ENCODE measurements at places on chromosomes 12 and 14.

- no peak for DNase-seq
These were observed 26.3 kb upstream of the FOS start for GRCh38 chr14:75252254-75252837.

DNA sequence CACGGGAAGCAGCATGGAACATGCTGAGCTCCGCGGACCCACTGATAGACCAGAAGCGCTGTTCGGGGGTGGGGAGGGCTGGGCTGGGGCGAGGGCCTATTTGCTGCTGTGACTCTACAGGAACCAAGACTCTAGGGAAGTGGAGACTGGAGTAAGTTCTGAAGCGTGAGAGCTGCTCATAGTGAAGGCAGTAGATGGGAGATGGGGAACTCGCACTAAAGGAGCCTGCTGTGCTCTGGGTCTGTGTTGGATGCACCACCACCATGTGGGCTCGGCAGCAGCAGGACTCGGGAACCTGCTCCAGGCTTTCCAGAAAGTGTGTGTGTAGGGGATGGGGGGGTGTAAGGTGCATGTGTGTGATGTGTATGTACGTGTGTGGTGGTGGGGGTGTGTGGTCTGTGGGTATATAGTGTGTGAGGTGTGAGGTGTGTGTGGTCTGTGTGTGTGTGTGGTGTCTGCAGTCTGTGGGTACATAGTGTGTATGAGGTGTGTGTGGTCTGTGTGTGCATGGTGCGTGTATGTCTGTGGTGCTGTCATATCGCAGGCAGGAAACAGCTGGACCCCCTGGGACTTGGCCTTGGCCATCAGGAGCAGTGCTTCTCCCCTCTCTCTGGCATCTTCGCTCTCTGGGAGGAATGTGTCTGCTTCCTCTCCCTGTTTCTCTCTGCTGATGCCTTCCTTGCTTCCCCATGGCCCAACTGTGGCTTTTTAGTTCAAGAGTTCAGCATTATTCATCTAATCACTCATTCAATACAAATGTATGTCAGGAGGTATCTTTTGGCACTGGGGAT, 378.9 kb downstream of the FUT8 start:
- DNase-seq = peak; percentile 51

DNA sequence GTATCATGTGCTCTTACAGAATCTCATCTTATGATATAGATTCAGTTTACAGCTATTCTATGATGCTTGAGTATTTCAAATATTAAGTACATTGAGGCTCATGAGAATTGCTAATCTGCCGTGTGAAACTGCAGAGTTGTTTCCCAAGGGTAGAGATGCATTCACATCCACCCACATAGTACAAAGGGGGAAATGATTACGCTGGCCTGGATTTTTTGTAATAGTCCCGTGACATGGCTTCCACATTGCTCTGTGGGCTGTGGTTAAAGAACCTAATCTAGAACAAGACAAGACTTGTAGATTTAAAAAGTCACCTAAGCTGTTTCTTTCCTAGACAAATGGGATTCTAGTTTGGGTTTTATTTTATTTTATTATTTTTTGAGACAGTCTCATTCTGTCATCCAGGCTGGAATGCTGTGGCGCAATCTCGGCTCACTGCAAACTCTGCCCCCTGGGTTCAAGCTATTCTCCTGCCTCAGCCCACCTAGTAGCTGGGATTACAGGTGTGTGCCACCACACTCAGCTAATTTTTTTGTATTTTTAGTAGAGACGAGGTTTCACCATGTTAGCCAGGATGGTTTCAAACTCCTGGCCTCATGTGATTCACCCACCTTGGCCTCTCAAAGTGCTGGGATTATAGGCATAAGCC, 13.0 kb upstream of the RIOX1 start:
- no peak for DNase-seq

- peak; percentile 27 for DNase-seq
These were observed 7.4 kb downstream of the CIT start for GRCh38 chr12:119869720-119870119.

DNA sequence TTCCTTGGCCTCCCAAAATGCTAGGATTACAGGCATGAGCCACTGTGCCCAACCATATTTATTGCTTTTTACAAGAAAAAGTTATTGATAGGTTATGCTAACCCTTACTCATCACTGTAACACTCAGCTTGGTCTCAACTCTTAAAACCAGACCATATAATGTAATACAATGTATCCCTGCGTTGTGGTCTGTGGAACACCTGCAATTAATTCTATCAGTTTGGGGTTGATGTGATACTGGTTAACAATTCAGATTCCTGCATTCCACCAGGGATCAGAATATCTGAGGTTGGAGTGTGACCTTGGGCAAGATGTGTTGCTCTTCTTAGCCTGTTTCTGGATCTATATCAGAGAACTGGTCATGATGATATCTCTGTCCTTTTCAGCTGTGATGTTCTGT, 419.0 kb downstream of the RAD51B start:
- no peak for DNase-seq

- no peak for DNase-seq
These were observed 18.5 kb upstream of the MAP1LC3B2 start for GRCh38 chr12:116540622-116541152.

DNA sequence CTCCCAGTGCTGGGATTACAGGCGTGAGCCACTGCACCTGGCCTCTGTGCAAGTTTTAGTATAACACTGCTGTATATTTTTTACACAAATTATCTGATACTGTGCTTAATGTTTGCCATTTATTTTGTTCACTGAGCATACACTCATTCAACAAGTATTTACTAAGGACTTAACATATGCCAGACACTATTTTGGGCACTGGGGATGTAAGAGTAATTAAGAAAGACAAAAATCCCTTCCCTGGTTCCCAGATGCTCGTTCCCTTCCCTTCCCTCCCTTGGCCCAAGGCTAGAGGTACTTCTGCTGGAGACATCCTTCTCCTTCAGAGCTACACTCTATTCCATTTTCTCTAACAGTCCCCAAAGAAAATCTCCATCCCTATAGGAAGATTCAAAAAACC, 12.5 kb downstream of the CIT start:
- no peak for DNase-seq

- no peak for DNase-seq
These were observed 5.0 kb downstream of the CEBPE start for GRCh38 chr14:23114120-23114458.

DNA sequence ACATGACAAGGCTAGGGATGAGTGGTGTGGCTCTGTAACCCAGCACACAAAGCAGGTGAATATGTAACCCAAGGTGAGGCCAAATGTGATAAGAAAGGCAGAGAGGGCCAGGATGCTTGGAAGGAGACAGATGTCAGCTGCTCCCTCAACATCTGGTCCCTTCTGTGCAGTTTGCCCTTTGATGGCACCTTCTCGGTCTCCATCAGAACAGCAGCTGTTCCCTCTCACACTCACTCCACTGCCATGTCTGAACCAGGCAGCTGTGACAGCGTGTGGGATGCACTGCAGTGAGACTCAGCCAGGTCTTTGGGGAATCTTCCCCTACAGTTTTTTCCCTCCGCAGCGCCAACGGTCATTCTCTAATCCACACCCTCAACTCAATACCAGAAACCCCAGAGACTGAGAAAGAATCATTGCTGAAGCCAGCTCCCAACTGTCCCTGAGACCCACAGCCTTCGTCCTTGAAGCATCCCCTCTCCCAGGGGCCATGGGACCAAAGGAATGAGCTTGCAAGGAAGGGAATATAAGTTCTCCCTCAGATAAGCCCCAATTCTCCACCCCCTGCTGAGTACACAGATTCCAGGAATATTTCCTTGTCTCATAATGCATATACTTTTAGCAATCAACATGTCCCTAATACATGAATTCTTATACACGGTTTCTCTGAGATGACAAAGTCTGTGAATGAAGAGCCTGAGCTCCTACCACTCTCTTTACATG, 230.0 kb downstream of the GLT1D1 start:
- DNase-seq = no peak

- DNase-seq = no peak
These were observed 279.4 kb downstream of the CACNA1C start for GRCh38 chr12:2332236-2332635.

- DNase-seq = no peak
These were observed 8.6 kb downstream of the ACADS start for GRCh38 chr12:120734210-120734609.

GRCh38 chr12:50626026-50626425, 121.2 kb downstream of the DIP2B start:
- DNase-seq = no peak

GRCh38 chr14:60301685-60302084, 52.7 kb downstream of the PPM1A start:
- DNase-seq = no peak

DNA sequence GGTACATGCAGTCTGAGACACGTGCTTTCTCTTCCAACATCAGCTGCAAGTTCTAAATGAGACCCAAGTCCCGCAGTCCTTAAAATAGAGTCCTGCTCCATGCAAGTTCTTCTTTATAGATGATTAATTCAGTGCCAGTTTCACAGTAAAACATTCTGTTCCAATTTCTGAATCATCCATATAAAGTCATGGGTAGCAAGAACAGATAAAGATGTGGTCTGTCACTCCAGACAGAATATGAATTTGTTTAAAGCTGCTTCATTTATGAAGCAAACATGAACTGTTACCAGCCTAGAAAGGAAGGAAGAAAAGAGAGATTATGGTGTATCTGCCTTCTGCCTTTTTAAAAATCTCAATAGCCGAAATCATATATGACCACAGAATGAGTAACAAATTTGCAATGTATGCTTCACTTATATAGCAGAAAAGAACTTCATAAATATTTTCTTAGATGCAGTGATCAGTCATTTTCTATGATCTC, 83.3 kb downstream of the KITLG start:
- DNase-seq = no peak

GRCh38 chr12:7373226-7373625, 69.4 kb downstream of the ACSM4 start:
- no peak for DNase-seq

- no peak for DNase-seq
These were observed 455.5 kb downstream of the AEBP2 start for GRCh38 chr12:19894803-19895202.

DNA sequence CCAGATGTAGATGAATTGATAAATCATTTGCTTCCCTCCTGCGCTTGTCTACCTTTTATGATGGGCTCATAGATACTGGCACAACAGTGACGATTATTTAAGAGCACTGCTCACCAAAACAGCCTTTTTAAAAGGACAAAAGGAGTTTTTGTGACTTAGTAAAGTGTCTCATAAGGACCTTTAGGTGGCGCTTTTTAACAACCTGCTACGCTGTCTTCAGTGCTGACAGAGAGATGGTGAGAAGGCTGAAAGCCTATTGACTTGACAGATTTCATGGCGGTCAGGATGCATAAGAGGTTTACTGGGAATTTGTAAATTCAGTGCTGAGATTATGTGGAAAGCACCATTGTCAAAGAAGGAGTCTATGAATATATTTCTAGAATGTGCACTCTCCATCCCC, 87.6 kb downstream of the SLC15A5 start:
- DNase-seq = peak; percentile 2

GRCh38 chr14:72801836-72802587, 91.9 kb downstream of the DPF3 start:
- DNase-seq = no peak

- peak; percentile 58 for DNase-seq
These were observed 4.4 kb upstream of the CTDSP2 start for GRCh38 chr12:57850854-57851430.

- no peak for DNase-seq
These were observed 234.4 kb downstream of the TMEM121 start for GRCh38 chr14:105760691-105761344.

GRCh38 chr14:56061051-56061450, 57.2 kb upstream of the PELI2 start:
- DNase-seq = no peak

DNA sequence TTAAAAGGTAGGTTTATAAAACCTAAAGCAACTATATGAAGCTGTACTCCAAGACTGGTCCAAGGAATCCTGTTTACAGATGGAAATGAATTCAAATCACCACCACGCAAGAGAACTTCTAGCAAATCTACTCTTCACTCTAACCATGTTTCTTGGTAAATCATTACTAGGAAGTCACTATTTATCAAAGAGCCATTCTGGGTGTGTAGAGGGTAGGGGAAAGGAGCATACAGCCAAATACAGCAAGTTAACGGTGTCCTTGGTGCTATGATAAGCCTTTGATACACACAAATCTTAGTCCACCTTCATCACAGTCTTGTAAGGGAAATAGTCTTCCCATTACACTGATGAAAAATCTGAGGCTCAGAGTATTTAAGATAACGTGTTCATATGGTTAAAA, 16.8 kb downstream of the NIN start:
- no peak for DNase-seq

- peak; percentile 84 for DNase-seq
These were observed 44.0 kb downstream of the RAD52 start for GRCh38 chr12:905261-906031.

DNA sequence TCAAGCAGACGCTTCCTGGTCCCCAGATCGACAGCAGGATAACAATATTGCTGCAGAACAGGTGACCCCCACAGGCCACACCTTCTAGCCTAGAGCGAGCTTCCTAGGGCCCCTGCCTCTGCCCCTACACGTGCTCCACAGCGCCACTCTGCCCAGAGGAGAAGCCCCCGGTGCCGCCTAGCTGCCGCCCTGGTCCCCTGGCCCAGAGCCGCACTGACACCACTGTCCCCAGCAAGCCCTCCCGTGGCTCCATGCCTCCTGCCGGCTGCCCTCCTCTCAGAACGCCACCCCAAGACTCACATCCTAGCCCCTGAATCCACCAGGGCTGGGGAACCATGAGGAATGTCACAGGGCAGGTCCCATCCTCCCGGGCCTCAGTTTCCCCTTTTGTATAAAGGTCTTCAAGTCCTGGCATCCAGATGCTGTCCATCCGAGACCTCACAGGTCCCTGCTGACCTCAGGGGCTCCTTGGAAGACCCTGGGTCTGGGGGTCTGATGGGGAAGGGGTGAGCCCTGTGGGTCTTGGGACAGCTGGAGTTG, 31.0 kb downstream of the JAG2 start:
- no peak for DNase-seq

DNA sequence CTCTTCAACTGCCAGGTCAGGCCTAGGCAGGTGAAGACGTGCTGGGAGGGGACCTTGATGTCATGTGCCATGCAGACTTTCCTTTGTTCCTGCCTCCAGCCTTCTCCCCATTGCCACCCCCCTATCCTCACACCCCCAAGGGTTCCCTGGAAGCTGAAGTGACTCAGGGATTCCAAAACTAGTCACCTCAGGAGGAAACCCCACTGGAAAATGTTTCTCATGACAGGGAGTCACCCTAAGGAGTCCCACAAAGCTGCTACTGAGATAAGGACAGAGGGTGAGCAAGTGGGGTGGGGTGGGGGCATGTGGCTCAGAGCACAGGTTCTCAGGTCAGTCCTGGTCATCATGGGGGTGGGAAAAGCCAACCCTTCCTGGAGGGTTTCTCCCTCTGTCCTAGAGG, 2.4 kb upstream of the IL25 start:
- no peak for DNase-seq

DNA sequence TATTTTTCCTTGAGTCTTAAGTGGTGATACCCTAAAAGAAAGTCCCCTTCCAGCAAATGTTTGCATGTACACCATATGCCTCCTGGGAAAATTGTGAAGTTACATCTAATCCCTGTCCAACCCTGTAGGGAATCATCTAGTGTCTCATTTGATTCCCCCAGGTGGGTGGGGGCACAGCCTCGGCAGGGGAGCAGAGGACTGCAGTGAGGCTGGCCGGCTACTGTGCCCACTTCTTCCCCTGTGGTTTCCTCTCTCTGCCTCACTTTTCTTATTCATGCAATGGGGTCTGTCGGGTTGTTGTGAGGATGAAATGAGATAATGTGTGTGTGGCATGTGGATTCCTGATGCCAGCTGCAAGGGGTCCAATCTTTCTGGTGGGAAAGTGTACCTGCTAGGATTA, 6.0 kb downstream of the PAPLN start:
- no peak for DNase-seq

- DNase-seq = peak; percentile 79
These were observed 136.5 kb upstream of the MYL2 start for GRCh38 chr12:111056618-111057521.
